SJCRH30 (cell line): ENCODE measurements at places on chromosomes 6 and 20. TPM values are rescaled to one million over a fixed set of nuclear protein-coding genes. Genes with fewer than 3 reads are reported as not detected.

DNA sequence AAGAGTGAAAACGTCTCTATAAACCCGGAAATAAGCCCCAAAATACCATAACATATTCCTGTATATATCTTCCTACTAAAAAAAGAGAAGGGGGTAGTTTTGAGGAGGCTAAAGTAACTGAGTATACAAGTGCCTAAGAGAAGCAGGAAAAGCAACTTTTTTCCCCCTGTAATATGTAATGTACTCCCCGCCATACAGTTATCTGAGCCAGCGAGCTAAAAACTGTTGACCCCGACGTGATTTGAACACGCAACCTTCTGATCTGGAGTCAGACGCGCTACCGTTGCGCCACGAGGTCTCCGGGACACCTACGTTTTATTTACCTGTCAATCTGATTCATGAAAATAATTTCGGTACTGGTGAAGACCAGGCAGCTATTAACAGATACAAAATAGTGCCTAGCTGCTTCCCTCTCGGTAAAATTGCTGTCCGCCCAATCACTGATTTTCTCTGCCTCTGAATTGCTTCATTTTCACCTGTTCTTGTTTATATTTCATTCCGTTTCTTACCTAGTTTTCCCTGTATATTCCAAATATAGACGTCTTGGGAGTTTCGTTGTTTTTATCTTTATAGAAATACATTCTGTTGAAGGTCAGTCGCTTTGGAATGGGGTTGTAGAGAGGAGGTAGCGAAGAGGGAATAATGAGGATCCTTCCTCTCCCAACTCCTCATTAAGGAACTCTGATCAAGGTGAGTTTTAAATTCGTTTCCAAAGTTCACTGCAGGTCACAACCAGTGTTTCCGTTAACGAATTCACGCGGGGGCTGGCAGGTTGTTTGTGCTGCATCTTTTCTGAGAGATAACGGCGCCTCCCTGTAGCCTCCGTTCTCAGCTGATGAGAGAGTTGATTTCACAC, 33.6 kb upstream of the BTN3A2 start:
- no peak overlapping the region for H3K27ac ChIP-seq
- no peaks in the 10 kb centered on the region for H3K36me3 ChIP-seq
- no peaks in the 10 kb centered on the region for H3K27me3 ChIP-seq
- H3K4me1 ChIP-seq = peaks cover under 1% of the 10 kb centered on the region; the same call in 1 of the 2 replicates
- DNase-seq = no peak
- H3K4me3 ChIP-seq = peak overlapping the region; percentile 45

DNA sequence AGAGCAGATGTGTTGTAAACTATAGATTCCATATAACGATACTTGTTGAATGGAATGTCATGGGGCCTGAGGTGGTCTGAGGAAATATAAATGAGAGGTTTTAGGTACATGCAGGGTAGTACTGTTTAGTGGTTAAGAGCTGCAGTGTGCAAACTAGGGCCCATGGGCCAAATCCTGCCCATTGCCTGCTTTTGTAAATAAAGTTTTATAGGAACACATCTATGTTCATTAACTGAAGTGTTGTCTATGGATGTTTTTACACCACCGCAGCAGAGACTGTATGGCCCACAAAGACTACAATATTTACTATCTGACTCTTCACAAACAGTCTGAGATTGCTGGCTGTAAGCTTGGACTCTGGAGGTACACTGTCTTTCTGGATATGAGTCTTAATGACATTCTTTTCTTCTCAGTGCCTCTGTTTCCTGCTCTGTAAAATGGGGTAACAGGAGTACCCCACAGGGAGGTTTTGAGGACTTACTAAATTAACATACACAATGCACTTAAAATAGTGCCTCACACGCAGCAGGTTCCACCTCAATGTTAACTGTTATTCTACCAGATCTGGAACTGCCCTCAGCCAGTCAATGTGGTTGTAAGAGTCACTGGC, 12.5 kb downstream of the GCM1 start:
- no peaks in the 10 kb centered on the region for H3K4me1 ChIP-seq
- no peaks in the 10 kb centered on the region for H3K27me3 ChIP-seq
- H3K4me3 ChIP-seq = no peak overlapping the region
- no peaks in the 10 kb centered on the region for H3K36me3 ChIP-seq
- no peak for DNase-seq
- H3K27ac ChIP-seq = no peak overlapping the region

- H3K36me3 ChIP-seq = no peaks in the 10 kb centered on the region
- H3K4me1 ChIP-seq = no peaks in the 10 kb centered on the region
These were observed 102.9 kb upstream of the MARCKS start for GRCh38 chr6:113754291-113754690.

DNA sequence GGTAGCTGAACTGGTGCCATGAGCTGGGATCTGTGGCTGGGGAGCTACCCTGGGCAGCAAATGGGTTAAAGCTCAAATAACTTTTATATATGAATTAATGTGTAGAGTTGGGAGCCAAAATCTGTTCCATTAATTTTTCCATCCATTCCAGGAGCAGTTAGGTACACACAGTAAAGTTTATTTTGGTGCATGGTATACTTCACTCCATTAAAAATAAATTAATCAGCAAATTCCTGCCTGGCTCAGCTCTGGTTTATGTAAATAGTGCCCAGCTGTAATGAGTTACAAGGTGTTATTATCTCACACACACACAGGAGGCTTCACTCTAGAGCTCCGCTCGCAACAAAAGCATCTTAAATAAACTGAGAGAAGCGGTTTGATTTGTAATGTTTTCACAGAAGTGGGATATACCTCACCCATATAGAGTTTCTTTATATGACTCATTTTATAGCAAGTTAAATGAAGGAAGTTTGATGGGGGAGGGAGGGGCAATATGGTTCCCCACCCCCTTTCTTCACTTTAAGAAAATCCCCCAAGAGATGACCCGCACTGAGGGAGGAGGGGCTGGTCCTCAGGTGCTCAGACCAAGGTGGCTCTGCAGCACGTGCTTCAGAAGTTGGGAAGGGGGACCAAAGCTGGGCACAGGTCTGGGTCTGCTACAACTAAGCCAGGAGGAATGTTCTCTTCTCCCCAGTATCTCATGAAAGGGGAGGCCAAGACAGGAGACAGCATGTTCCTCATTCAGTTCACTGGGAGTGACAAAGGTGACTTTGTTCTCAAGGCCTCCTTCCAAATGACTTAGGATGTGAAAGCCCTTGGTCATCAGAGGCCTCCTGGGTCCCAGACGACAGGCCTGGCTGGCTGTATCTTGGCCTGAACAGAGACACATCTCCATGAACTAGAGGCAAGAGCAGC, 10.5 kb upstream of the FAM83C start:
- H3K36me3 ChIP-seq = no peaks in the 10 kb centered on the region
- H3K27me3 ChIP-seq = no peaks in the 10 kb centered on the region
- H3K4me3 ChIP-seq = no peak overlapping the region
- no peak overlapping the region for H3K27ac ChIP-seq
- DNase-seq = no peak
- H3K4me1 ChIP-seq = peaks cover 38% of the 10 kb centered on the region

Gene WFDC2
- 5.0 and 6.6 TPM in 2 replicates for total RNA-seq

- no peak overlapping the region for H3K27ac ChIP-seq
- no peak for DNase-seq
- no peaks in the 10 kb centered on the region for H3K27me3 ChIP-seq
- no peaks in the 10 kb centered on the region for H3K36me3 ChIP-seq
These were observed 50.5 kb upstream of the BMP6 start for GRCh38 chr6:7675353-7675945.

Gene PNPLA1
- total RNA-seq = not detected in 2 replicates

- H3K27ac ChIP-seq = no peak overlapping the region
- no peaks in the 10 kb centered on the region for H3K27me3 ChIP-seq
- H3K4me3 ChIP-seq = no peak overlapping the region
These were observed 66.5 kb downstream of the STK4 start for GRCh38 chr20:45032781-45033180.

DNA sequence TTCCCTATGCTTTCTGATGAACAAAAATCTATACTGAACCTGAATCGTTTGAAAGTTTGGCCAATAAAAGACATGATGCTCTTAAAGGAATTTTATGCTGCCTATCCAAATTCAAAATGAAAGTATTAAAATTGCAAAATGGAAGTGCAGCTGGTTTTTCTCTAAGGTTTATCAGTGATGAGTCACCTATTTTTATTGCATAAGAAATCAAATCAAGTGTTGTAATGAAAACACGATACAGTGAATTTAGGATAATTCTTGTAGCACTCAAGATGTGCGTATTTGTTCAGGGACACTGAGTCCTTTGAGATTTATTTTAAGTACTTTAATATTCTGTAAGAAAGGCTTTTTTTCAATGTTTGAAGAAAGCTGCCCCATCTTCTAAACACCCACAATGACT, 409.5 kb downstream of the ADGRB3 start:
- no peak overlapping the region for H3K4me3 ChIP-seq
- no peak for DNase-seq

Gene C20orf141
- not detected in 2 replicates for total RNA-seq

Gene PRR18
- 0.33 and 0.47 TPM in 2 replicates for total RNA-seq

GRCh38 chr6:13873288-13874190, 51.2 kb upstream of the RNF182 start:
- DNase-seq = peak; percentile 66
- H3K36me3 ChIP-seq = no peaks in the 10 kb centered on the region
- H3K4me1 ChIP-seq = no peaks in the 10 kb centered on the region

Gene CRNKL1
- 49.4 and 51.8 TPM in 2 replicates for total RNA-seq

Gene TMEM151B
- total RNA-seq = 1.2 and 1.5 TPM in 2 replicates

GRCh38 chr20:13059398-13060136, 50.8 kb downstream of the SPTLC3 start:
- 0 out of 2 replicates have a peak, but pooled peaks cover 6% of the 10 kb centered on the region for H3K27me3 ChIP-seq
- DNase-seq = no peak
- no peak overlapping the region for H3K27ac ChIP-seq
- no peaks in the 10 kb centered on the region for H3K4me1 ChIP-seq
- no peak overlapping the region for H3K4me3 ChIP-seq

GRCh38 chr6:148507774-148508173, 165.1 kb downstream of the SASH1 start:
- H3K4me1 ChIP-seq = peaks cover 6% of the 10 kb centered on the region; the same call in 1 of the 2 replicates
- peak overlapping the region; percentile 79 for H3K4me3 ChIP-seq
- peak overlapping the region; percentile 91 for H3K27ac ChIP-seq
- H3K27me3 ChIP-seq = no peaks in the 10 kb centered on the region
- DNase-seq = no peak

DNA sequence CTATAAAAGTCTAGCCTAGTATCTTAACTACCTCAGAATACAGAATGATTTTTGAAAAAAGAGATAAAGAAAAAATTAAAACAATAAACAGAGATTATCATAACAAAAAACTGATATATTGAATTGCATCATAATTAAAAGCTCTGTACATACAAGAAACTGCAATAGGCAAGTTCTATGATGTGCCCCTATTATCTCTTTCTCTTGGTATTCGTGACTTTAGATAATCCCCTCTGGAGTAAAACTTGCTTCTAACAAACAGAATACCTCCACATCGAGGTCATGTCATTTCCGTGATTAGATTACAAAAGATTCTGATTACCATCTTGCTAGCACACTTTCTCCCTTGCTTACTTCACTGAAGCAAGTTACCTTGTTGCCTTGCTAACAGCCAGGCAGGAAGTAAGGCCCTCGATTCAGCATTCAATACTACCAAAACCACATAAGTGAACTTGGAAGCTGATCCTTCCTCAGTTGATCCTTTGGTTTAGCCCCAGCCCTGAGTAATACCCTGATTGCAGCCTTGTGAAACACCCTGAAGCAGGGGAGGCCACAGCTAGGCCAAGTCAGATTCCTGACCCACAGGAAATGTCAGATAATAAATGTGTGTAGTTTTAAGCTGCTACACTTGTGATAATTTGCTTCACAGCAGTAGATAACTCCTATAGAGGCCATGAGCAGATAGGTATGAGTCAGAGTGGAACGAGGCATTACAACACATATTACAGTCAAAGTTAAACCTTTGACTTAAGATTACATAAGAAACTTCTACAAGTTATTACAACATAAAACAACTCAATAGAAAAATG, 53.7 kb upstream of the TMX4 start:
- DNase-seq = peak; percentile 70
- H3K27me3 ChIP-seq = no peaks in the 10 kb centered on the region
- no peak overlapping the region for H3K4me3 ChIP-seq
- no peak overlapping the region for H3K27ac ChIP-seq
- no peaks in the 10 kb centered on the region for H3K36me3 ChIP-seq

DNA sequence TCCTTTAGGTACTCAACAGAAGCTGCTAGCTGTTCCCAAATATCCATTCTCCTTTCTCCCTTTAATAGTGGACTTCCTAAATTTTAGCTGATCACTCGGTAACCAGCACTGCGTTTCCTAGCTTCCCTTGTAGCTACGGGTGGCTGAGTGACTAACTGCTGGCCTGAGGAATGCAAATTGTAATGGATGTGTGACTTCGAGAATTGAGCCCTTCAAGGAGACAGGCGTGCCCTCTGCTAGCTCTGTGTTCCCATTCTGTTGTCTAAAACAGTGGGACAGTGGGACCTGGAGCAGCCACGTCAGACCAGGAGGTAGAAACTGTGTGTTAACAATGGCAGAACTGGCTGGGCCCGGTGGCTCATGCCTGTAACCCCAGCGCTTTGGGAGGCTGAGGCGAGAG, 56.5 kb downstream of the SCML4 start:
- no peak overlapping the region for H3K4me3 ChIP-seq
- H3K27me3 ChIP-seq = no peaks in the 10 kb centered on the region
- H3K4me1 ChIP-seq = 0 out of 2 replicates have a peak, but pooled peaks cover 2% of the 10 kb centered on the region
- no peaks in the 10 kb centered on the region; the same call in 1 of the 2 replicates for H3K36me3 ChIP-seq
- DNase-seq = no peak

Gene C6orf141
- not detected in 2 replicates for total RNA-seq

DNA sequence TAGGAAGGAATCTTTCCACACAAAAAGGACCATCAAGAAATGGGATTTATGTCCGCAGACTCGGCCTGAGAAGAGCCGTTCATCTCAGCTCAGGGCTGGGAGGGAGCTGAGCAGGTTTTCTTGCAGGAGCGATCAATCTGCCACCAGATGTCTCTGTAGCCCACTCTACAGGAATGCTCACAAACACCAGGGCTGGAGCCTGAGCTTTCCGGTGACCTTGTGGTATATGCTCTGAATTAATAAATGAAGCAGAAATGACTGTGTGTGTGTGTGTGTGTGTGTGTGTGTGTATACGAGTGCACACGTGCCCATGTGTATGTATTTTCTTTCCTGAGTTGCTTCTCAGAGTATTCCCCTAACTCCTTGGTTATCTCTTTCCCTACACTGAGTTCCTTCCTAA, 12.0 kb downstream of the CD83 start:
- H3K4me3 ChIP-seq = no peak overlapping the region
- no peaks in the 10 kb centered on the region for H3K4me1 ChIP-seq
- H3K36me3 ChIP-seq = no peaks in the 10 kb centered on the region
- H3K27me3 ChIP-seq = no peaks in the 10 kb centered on the region
- no peak overlapping the region for H3K27ac ChIP-seq

Gene LIN28B
- 20.3 and 22.4 TPM in 2 replicates for total RNA-seq

Gene DLL1
- 12.6 and 13.6 TPM in 2 replicates for total RNA-seq
